ENCODE measurements at places on chromosomes 4 and X. TPM values are rescaled to one million over a fixed set of nuclear protein-coding genes. Genes with fewer than 3 reads are reported as not detected.

- no peak for DNase-seq
These were observed 9.3 kb downstream of the AADAT start for GRCh38 chr4:170080496-170080895.

- DNase-seq: peak; percentile 73
These were observed 73.0 kb upstream of the PJA1 start for GRCh38 chrX:69238114-69238886.

GRCh38 chrX:2781226-2781571 is 29.4 kb downstream of the XG start:
- DNase-seq: no peak

DNA sequence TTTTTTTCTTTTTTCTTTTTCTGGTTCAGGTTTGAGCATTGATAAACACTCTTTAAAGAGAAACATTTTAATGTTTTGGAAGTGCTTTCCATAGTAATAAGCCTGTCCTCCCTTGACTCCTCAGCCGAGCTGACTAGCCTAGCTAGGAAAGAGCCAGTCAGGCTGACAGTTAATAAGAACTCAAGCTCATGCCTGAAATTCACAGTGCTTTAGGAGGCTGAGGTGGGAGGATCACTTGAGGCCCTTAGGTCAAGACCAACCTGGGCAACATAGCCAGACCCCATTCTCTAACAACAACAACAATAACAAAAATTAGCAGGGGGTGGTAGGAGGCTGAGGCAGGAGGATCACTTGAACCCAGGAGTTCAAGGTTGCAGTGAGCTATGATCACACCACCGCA is 53.4 kb upstream of the ZCCHC13 start:
- no peak for DNase-seq

DNA sequence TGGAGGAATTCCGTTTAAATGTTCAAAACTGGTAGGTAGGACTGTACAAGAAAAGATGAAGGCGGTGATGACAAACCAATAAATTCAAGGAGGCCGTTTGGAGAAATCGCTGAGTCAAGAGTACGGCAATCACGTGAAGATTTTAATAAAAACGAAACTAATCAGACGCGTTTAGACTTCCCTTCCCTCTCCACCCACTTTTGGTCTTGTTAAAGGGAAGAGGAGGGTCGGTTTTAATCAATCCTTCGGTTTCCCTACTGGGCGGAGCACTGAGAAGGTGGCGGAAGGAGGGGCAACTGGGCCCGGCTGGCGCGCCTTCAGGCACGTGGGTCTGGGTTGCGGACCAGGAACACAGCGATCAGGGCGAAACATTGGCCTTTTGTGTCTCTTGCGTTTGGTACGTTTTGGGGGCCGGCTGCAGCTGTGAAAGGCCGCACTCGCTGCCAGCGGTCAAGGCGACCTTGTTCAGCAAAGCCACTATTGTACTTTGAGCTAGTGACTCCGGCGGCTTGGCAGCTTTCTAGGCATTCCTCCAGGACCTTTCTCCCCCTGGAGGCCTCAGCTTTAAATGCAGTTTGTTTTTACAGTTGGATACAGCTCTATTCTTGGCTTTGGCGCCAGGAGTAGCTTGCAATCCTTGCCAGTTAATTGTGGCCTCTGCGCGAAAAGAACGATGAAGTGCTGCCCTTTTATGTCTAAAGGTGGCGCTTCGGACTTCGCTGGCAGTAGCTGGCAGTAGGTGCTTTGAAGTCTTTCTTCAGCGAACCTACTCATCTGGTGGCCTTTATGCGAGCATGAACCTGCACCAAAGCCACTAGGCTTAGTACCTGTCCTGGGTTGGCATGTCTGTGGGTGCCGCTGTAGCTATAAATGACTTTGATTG is 16.8 kb upstream of the LAMP2 start:
- peak; percentile 65 for DNase-seq

DNA sequence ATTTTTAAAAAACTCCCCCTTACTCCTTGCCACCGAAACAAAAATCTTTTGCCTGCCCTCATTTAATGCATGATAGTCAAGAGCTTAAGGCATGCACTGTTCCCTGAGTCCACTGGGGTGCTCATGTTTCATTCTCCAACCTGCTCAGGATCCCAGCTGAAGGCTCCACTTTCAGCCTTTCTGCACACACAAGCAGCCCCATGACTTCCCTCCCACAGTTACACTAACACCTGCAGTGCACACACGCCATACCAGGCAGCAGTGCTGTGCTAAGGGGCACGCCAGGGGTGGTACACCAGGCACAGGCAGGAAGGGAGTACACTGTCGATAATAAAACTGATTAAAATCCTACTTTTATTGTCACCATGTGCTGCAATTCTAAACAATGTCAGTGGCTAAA is 385.2 kb downstream of the BMPR1B start:
- DNase-seq: no peak

DNA sequence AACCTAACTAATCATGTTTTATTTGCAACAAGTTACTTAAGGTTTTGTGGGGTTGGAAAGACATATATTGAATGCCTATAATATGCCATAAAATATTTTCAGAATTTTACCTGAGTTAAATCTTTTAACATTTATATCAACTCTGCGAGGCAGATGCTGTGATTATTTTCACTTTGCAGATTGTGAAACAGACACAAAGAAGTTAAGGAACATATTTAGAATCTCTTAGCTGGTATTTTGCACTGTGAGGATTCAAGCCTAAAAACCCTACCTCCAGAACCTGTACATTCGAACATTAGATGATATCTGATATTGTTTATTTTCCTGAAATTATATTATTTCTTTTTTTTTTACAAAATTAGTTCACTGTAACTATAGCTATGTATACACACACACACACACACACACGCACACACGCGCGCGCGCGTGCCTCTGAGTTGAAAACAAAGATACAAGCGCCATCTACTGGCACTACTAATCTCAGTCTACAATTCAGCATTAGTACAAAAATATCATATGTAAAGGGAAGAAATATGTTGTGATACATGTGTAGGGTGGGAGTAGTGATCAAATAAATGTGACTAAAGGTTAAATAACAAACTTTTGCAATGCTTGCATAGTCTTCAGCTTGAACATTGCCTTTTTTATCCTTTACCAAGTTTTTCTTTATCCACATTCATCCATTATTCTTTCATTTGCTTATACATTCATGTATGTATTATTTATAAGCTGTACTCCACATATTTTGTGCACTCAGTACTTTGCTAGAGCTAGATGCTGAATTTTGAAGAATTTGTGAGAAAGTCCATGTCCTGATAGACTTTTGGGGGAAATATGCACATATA is 61.5 kb downstream of the ANXA10 start:
- DNase-seq: peak; percentile 30

GRCh38 chrX:149470955-149471354 is 34.2 kb downstream of the IDS start:
- DNase-seq: peak; percentile 78

DNA sequence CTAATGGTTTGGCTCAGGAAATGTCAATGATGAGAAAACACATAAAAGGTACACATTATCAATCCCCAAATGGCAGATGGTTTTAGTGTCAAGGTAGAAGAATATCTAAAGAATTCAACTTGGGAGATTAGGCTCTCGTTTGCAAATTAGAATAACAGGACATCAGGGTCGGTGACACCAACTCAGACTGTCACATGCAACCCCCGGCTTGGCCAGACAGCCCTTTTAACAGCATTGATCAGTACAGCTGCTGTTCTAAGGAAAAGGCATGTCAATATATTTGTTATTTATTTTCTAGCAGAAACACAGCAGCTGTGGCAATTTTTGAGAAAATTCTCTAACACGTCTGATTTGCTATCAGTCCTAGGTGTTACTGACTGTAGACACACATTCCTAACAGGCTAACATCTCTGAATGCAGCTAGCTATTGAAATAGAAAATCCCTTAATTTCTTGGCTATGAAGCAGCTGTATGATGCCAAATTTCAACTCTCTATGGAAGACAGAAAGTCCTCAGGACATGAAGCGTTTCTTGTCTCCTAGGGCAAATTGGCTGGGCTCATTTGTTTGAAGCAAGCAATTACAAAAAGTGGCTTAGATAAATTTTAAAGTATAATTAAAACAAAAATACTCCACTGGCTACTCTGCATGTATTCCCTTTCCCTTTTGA is 269.0 kb upstream of the CXXC4 start:
- no peak for DNase-seq

DNA sequence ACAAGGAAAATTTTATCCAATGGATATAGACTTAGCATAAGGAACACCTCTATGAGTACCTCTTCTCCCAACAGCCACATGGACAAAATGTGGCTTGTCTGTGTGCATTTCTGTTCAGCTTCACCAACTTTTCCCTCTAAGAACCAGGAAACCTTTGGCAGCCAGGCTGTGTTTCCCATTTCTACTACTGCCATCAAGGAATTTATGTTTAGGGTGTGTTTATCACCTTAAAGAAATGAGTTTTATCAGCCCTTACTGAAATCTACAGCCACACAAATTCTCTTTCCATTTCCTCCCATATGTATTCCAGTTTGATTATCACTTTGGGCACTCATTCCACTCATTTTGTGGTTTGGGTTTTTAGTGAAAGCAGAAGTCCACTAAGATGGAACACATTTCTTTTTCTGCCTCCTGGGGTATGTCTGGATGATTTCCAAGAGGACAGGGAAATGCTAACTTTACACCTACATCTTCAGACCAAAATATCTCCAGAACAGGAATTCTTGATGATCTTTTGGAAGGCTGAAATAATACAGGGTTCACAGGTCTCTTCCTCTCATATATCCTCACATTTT is 82.6 kb upstream of the MAOA start:
- no peak for DNase-seq

GRCh38 chr4:98245226-98245625 is 16.0 kb upstream of the RAP1GDS1 start:
- DNase-seq: no peak

- no peak for DNase-seq
These were observed 191.4 kb downstream of the PPP3CA start for GRCh38 chr4:101155945-101156344.

DNA sequence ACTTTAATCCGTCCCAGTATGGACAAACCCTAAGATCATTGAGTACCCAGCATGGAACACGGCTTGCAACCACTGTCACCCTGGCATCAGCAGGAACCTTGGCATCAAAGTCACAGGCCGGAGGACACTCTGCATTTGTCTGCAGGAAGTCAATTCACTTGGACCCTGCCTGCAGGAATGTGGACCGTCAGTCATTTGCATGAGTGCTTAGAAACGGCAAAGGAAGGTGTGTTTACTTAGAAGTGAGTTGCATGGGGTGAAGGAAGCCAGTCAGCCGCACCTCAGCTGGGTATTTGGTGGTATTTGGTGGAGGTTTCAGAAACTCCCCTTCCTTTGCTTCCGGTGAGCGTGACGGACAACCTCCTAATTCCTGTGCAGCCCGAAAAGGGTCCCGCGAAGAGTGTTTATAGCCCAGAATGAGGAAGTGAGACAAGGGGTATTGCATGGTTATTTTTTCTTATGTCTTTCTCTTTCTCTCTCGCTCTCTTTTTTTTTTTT is 15.5 kb downstream of the P2RY8 start:
- no peak for DNase-seq

DNA sequence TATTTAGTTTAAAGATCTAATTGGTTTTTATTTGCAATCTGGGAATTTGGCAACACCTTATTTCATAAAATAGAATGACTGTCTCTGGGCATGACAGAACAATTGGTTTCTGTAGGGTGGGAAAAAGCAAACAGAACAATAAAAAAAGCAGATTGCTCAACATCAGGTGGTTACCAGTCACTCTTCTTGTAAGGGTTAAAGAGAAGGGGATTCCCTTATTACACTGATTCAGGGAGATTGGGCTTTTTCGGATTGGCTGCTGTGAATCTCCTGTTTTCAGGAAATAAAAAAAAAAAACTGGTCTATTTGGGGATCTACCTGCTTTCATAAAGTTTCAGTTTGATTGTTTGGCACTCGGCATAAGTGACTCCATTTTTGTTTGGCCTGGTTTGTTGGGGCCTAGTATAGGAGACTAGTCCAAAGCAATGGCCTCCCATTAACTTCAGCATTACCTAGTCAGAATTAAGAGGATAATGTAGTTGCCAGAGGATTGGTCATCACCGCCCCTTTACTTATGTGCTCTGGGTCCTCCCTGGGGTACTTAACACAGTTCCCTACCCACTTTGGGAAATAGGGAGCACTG is 380.5 kb downstream of the IDS start:
- DNase-seq: no peak

DNA sequence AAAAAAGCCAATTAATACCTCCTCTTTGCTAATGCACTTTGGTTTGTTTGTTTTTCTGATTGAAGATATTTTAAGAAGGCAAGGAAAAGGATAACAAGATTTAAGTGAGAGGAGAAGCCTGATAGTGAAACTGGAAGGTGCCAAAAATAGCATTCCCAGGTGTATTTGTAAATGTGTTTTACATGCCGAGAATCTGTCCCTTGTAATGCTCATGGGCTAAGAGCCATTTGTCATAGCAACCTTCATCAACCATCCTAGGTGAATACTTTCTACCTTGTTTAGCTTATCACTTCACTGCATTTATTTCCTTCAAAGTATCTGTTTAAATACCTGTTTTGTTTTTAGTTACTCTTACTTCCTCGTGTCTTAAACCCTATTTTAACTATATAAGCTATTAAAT is 127.8 kb downstream of the KCTD8 start:
- DNase-seq: no peak

DNA sequence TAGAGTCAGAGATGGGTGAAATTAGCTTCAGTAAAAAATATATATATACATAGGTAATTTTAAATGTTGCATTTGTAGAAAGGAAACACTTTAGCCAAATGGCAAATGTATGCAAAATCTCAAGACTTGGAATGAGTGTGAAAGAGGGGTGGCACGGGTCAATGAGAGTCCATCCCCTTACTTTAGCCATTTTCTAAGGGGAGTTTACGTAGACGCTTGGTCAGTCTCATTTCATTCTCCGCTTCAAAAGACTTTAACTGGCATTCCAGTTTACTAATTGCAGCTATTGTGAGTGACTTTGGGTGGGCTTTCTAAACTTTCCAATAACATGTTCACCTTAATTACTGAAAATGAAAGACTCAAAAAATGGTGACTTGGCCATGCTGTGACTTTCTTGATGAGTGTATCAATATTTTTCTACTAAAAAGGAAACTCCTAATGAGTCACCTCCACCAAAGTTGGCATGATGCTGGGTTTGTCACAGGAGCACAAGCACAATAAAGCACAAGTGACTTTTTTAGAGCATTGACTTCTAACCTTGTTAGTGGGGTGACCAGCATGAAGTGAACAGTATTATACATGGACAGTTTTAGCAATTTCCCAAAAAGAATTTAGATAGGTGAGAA is 356.0 kb upstream of the RASGEF1B start:
- DNase-seq: no peak

GRCh38 chr4:37370052-37370451 is 125.5 kb downstream of the NWD2 start:
- no peak for DNase-seq

DNA sequence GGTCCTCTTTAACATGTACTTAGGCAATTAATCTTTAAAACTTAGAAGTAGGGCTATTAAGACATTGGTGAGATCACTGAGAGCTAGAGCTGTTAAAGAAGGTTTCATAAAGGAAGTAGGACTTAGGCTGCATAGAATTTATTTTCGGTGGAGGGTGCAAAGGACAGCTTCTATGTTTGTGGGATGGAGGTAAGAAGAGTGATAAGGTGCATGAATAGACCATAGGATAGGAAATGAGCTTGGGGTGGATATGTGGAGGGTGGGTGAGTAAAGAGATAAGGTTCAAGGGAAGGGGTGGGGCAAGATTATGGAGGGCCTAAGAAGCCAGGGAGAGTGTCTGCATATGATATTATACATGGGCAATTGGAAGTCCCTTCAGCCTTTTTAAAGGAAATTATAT is 15.9 kb downstream of the RTL9 start:
- no peak for DNase-seq

The POF1B gene
- not detected for polyA plus RNA-seq

The GSX2 gene
- polyA plus RNA-seq: 0.02 TPM

The S100P gene
- not detected for polyA plus RNA-seq

The PCDH7 gene
- polyA plus RNA-seq: 0.45 TPM

The LONRF3 gene
- 0.07 TPM for polyA plus RNA-seq

The FAM149A gene
- polyA plus RNA-seq: 0.21 TPM

The CENPI gene
- polyA plus RNA-seq: 2.6 TPM

The MAGEB17 gene
- polyA plus RNA-seq: 0.13 TPM
